Mesenteric fat pad (tissue), 1 donor: ENCODE measurements at places on chromosomes 1 and 21.

GRCh38 chr1:161940866-161941591 lies 82.6 kb downstream of the OLFML2B start:
- no peak for DNase-seq

GRCh38 chr1:100943533-100943932 lies 47.6 kb downstream of the SLC30A7 start:
- no peak for DNase-seq

GRCh38 chr1:23369335-23370013 lies at the start of gene ZNF436:
TSS of gene ZNF436 (minus strand) at chr1:23369836. CDS start at chr1:23368005, 1,831 bp downstream.
- DNase-seq, result no peak

DNA sequence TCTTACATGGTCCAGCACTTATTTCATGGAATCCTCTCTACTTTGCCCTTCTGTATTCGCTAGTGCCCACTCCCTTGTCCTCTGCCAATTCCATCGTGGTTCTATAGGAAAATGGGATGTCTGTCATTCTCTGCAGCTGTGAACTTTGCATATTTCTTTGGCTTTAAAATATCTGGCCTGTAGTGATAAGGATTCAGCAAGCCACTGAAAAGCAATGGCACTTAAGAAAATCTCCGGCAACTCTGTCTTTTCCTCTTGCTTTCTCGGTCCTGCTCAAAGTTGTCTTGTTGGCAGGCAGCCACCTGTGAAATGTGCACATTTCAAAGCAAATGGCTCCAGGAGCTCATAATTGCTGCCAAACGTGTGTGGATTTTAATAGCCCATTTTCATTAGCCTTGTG lies 91.8 kb downstream of the CHD1L start:
- no peak for DNase-seq

DNA sequence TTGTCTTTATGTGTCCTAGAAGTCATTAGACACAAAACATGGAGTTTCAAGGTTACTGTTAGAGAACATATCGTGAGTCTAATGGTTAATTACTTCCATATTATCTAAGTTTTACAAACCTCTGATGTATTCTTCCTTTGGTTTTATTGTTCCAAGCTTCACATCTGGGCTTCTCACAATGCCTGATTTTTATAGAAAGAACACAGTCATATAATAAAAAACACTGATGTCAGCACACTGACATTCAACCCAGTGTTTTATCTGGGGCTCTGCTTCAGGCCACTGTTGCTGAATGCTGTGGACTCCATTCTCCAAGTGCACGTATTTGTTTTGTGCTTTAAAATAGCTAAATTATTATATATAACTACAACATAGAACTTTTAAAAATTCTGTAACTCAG lies 232.9 kb downstream of the SMYD3 start:
- DNase-seq, result no peak
